ENCODE measurements at places on chromosomes 6 and 20.

- H3K27me3 ChIP-seq, result peaks cover 6% of the 10 kb centered on the region
- H3K27ac ChIP-seq, result no peak overlapping the region
- H3K36me3 ChIP-seq, result no peaks in the 10 kb centered on the region
- no peak for DNase-seq
- H3K4me1 ChIP-seq, result peaks cover 3% of the 10 kb centered on the region
These were observed 343.6 kb downstream of the FRK start for GRCh38 chr6:115717062-115717461.

DNA sequence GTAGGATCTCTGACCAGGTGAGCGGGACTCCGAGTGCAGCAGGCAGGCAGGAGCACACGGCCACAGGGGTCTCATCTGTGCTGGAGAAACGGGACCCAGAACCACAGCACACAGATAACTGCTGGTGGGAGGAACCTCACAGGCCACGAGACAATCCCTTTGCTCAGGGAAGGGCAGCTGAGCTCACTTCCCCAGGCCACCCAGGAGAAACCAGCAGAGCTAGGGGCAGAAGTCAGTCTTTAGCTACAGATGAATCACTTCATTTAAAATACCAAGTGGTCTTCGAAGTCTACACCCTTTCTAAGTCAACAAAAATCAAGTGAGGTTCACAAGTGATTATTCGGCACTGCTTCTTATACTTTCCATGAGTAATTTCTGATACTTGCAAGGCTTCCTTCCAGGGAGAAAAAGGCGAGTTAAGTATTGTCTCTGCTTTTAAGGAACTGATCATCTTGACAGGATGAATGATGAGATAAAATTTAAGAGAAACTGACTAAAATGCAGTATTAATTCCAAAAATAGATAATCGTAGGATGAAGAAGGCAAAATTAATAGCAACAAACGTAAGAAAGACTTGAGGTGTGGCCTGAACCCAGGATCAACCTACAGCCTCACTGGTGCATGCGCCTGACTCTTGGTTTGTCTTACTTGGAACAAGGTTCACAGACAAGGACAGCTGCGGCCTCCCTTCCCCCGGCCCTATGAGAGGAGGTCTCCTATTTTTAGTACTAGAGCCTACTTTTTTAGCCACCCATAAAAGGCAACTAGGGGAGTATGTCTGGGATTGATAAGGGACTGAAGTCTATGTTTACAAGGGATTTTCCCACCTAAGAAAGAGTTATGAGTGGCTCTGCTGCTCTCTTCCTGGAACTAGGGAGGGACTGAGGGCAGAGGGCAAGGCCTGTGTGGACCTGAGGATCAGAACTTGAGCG, 233.6 kb downstream of the TTLL2 start:
- H3K27ac ChIP-seq, result peak overlapping the region; percentile 56
- DNase-seq, result peak; percentile 49
- H3K36me3 ChIP-seq, result peaks cover 4% of the 10 kb centered on the region
- H3K4me3 ChIP-seq, result no peak overlapping the region
- H3K27me3 ChIP-seq, result no peaks in the 10 kb centered on the region
- peaks cover 21% of the 10 kb centered on the region for H3K4me1 ChIP-seq

DNA sequence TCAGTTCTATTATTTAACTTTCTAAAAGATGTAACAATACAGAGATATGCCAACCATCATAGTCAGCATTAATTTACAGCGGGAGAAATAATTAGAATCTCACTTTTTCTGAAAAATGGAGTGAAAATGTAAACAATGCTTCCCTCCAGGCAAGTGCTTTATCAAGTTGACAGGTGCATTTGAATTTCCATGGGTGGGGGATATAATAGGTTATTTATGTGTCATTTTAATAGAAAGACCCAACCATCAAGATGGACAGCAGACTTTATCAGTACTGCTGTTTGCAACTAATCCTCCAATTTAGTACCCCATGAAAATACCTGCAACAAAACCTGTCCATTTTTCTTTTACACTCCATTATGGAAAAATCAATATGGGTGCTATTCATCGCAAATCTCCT, 780.1 kb downstream of the TFAP2A start:
- DNase-seq, result no peak
- H3K4me3 ChIP-seq, result no peak overlapping the region
- H3K4me1 ChIP-seq, result no peaks in the 10 kb centered on the region
- no peaks in the 10 kb centered on the region for H3K27me3 ChIP-seq
- no peaks in the 10 kb centered on the region for H3K36me3 ChIP-seq

- no peak overlapping the region for H3K27ac ChIP-seq
- H3K36me3 ChIP-seq, result peaks cover 51% of the 10 kb centered on the region
- no peak overlapping the region for H3K4me3 ChIP-seq
- no peak for DNase-seq
- no peaks in the 10 kb centered on the region for H3K27me3 ChIP-seq
These were observed 119.6 kb downstream of the TMEM242 start for GRCh38 chr6:157203764-157204163.

GRCh38 chr20:48150568-48150967, 365.3 kb upstream of the SULF2 start:
- H3K36me3 ChIP-seq, result no peaks in the 10 kb centered on the region
- peaks cover 46% of the 10 kb centered on the region for H3K27me3 ChIP-seq

DNA sequence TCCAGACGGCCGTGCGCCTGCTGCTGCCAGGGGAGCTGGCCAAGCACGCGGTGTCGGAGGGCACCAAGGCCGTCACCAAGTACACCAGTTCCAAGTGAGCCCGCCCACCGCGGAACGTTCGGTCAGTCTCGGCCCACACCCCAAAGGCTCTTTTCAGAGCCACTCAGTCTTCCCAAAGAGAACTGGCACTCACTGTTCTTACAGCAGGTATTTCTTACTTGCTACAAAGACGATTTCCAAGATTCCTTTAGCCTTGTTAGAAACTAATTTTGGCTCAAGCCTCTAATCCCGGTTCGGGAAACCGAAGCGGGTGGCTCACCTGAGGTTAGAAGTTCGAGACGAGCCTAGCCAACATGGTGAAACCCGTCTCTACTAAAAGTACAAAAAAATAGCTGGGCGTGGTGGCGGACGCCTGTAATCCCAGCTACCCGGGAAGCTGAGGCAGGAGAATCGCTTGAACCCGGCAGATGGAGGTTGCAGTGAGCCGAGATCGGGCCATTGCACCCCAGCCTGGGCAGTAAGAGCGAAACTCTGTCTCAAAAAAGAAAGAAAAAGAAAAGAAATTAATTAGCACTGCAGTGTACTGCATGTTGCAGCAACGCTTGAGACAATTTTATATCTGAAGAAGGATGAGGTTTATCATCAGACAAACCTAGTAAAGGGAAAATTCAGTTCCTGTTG, 73.1 kb downstream of the OR2B2 start:
- H3K27ac ChIP-seq, result no peak overlapping the region
- H3K4me3 ChIP-seq, result no peak overlapping the region
- DNase-seq, result no peak
- no peaks in the 10 kb centered on the region for H3K27me3 ChIP-seq
- peaks cover 3% of the 10 kb centered on the region for H3K36me3 ChIP-seq
- peaks cover 22% of the 10 kb centered on the region for H3K4me1 ChIP-seq

GRCh38 chr20:43529457-43530153, 22.1 kb downstream of the L3MBTL1 start:
- H3K27ac ChIP-seq, result no peak overlapping the region
- DNase-seq, result no peak
- no peaks in the 10 kb centered on the region for H3K27me3 ChIP-seq
- H3K4me3 ChIP-seq, result no peak overlapping the region
- H3K36me3 ChIP-seq, result no peaks in the 10 kb centered on the region
- H3K4me1 ChIP-seq, result no peaks in the 10 kb centered on the region

DNA sequence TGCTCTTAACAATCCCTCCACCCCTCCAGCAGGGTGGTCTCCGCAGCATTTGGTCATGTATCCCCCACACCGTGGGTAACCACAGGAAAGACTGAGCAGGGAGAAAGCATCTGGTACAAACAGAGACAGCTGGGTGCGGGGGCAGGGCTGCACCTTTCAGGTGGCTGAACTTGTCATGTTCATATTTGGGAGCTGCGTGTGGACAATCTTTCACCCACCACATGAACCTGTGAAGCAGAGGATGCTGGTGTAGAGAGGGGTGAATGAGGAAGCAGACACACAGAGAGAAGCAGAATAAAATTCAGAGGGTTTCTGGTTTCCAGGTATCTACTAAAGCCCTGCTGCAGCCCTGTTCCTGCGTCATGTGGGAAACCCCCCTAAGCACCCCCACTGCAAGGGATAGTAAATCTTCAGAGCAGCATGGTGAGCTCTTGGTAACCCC, 8.9 kb downstream of the GFOD1 start:
- no peak overlapping the region for H3K4me3 ChIP-seq
- DNase-seq, result no peak

DNA sequence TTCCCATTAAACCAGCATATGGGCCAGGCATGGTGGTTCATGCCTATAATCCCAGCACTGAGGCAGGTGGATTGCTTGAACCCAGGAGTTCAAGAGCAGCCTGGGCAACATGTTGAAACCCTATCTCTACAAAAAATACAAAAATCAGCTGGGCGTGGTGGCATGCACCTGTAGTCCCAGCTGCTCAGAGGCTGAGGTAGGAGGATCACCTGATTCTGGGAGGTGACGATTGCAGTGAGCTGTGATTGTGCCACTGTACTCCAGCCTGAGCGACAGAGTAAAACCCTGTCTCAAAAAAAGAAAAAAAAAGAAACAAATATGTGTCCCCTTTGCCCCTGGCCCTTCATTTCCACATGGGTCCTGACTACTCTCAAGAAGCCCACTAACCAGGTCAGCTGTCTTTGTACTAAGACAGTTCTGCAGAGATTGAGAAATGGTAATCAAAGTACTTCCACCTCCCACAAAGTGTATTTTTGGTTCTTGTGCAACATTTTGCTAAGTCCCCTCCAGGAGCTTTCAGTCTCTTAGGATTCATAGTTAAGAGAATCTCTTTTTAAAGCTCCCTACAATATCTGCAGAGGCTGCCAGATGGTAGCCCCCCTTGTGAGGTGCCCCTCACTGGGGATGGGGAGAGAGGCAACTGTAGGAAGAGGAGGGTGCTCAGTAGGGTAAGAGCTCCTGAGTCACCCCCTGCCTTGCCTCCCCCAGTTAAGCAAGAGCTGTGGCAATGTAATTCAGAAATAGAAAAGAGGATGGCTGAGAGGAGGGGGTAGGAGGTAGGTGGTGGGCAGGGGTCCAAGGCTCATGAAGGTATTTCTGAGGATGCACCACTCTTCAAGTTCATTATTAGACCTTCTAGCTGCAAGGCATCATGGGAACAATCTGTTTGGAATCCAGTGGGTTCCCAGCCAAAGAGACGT, 16.5 kb upstream of the WFDC2 start:
- no peak overlapping the region for H3K27ac ChIP-seq
- DNase-seq, result no peak
- H3K4me3 ChIP-seq, result no peak overlapping the region
- no peaks in the 10 kb centered on the region for H3K4me1 ChIP-seq
- H3K27me3 ChIP-seq, result peaks cover 43% of the 10 kb centered on the region

- H3K27me3 ChIP-seq, result no peaks in the 10 kb centered on the region
- H3K36me3 ChIP-seq, result no peaks in the 10 kb centered on the region
- H3K27ac ChIP-seq, result no peak overlapping the region
- DNase-seq, result no peak
- no peak overlapping the region for H3K4me3 ChIP-seq
- no peaks in the 10 kb centered on the region for H3K4me1 ChIP-seq
These were observed 36.1 kb downstream of the GFOD1 start for GRCh38 chr6:13451181-13451895.

- no peaks in the 10 kb centered on the region for H3K27me3 ChIP-seq
- no peaks in the 10 kb centered on the region for H3K36me3 ChIP-seq
- H3K4me1 ChIP-seq, result peaks cover 40% of the 10 kb centered on the region
- no peak overlapping the region for H3K4me3 ChIP-seq
These were observed 189.7 kb upstream of the JAG1 start for GRCh38 chr20:10863337-10864060.

DNA sequence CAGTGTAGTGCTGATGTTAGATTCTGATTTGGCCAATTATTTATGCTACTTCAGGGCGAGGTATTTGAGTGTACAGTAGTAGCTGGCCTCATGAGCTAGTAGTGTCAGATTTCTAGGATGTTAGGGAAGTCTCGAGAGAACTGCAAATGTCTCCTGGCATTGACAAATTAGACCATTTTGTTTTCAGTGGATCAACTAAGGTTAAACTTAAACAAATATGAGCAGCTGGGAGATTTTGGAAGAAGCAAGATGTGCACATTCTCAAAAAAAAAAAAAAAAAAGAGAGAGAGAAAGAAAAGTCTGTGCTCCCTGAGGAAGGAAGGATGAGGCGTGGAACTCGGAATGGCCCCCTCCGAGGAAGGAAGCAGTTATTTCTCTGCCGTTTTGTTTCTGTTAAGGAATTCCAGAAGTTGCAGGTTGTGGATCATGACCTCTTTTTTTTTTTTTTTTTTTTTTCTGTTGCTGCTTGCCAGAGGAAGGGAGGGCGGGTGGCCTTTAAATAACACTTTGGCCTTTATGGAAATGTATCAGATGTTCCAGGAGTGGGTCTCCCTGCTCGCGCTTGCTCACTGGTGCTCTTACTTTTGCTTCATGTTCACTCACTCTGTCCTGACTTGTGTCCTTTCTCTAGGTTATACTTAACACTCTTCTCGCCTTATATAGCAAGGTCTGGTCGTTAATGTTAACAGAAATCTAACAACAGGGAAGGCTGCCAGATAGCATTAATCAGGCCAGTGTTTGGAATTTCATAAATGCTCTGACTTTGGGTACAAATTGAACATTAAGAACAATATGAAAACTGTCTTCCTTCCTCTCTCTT, 124.4 kb downstream of the TCP11 start:
- no peak for DNase-seq
- peaks cover 52% of the 10 kb centered on the region for H3K4me1 ChIP-seq
- H3K27ac ChIP-seq, result peak overlapping the region; percentile 97
- peak overlapping the region; percentile 79 for H3K4me3 ChIP-seq
- peaks cover 7% of the 10 kb centered on the region for H3K36me3 ChIP-seq

GRCh38 chr20:10558635-10559187, 115.1 kb downstream of the JAG1 start:
- no peaks in the 10 kb centered on the region for H3K27me3 ChIP-seq
- H3K36me3 ChIP-seq, result no peaks in the 10 kb centered on the region
- H3K4me3 ChIP-seq, result peak overlapping the region; percentile 7
- peak overlapping the region; percentile 87 for H3K27ac ChIP-seq
- no peak for DNase-seq

DNA sequence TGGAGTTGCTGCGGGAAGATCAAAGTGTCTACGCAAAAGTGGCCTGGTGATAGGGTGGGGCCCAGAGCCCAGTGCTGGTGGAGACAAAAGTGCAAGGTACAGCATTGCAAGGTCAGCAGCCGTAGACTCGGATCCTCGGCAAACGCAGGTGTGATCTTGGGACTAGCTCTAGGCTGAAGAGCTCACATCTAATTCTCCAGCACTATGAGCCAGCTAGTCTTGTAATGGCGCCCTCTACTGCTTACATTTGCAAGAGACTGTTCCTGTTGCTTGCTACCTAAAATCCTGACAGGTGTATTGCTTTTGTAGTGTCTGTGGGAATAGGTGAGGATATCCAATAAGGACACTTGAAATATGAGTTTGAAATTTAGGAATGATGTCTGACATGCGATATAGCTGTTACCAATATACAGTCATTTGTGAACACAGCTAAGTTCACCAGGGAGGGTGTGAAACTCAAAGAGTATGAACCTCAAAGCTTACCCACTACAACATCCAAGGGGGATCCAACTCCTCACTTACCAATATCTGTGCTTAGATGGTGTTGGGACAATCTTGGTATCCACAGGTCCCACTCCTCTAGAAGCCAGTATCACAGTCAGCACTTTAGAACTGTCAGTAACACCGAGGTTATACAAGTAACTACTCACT, 58.4 kb downstream of the PDE7B start:
- H3K36me3 ChIP-seq, result peaks cover 6% of the 10 kb centered on the region
- H3K4me1 ChIP-seq, result peaks cover 13% of the 10 kb centered on the region
- no peak overlapping the region for H3K27ac ChIP-seq
- no peak overlapping the region for H3K4me3 ChIP-seq
